HuH-7.5 (cell line): ENCODE measurements at places on chromosomes 11 and 22.

DNA sequence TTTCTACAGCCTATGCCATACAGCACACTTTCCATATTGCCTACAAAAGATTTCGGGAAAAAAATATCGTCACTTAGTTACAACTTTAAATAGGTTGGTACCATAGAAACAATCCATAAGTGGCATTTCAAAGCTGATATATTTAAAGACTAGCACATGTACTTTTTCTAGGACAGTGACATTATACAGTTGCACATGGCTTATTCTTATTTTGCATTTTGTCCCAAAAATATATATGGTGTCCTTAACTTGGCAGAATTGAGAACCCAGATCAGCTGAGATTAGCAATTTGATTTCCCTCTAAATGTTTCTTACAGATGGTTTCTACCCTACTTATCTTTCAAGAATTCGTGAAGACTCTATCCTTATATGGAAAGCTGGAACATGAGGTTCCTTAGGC, 3.7 kb upstream of the TFIP11 start:
- DNase-seq = no peak

DNA sequence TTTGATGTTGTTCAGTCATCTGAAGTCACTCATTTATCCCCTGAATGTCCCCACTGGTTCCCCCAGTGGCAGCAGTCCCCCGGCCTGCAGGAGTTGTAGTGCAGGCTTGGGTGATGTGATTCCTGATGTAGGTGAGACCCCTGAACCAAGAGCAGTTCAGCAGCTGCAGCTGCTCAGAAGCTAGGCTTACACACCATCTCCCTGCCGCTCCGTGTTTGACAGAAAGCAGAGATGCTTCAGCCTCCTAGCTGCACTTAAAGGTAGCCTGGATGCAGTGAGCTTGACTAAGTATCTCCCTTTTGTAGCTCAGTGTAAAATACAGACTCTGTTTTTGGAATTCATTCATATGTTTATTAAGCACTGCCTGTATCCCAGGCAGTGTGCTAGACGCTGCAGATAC, 47.3 kb downstream of the C22orf31 start:
- DNase-seq = no peak

DNA sequence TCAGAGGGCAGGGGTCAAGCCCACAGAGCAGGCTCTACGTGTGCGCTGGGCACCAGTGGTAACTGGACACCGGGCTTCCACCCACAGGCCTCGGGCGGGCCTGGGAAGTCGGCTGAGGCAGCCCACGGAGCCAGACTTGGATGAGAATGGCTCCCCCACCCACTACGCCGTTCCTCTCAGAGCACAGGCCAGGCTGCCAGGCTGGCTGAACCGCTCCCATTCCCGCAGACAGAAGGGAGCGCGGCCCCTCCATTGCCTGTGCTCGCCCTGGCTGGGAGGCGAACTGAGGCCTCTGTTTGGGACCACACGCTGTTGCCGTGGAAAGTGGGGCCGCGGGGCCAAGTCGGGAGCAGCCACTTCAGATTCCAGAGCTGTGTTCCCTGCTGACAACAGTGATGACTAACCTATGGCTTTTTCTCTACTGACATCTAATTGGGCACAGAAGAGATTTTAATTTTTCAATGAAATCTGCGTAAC, 63.9 kb downstream of the MYH9 start:
- DNase-seq = no peak

DNA sequence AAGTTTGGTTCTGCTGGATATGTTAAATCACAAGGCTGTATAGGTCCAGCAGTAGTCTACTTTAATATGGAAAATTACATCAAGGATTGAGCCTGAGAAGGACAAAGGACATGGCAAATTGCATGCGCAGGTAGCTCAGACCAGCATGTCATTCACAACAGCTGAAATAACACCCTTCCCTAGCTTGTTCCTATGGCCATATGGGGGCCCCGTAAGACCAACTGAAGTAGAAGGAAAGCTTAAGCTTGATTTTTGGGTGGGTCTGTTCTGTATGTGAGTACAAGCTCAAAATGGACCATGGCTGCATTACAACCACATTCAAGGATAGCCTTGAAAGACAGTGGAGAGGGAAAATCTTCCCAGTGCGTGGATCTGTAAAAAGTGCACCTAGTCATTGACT, 20.6 kb upstream of the PDE3B start:
- no peak for DNase-seq

GRCh38 chr11:7575841-7576725, 62.3 kb downstream of the PPFIBP2 start:
- no peak for DNase-seq

- DNase-seq = no peak
Measured at GRCh38 chr11:78213526-78214330, 25.0 kb downstream of the USP35 start.

- peak; percentile 12 for DNase-seq
Measured at GRCh38 chr11:128290106-128290840, 297.1 kb downstream of the ETS1 start.

DNA sequence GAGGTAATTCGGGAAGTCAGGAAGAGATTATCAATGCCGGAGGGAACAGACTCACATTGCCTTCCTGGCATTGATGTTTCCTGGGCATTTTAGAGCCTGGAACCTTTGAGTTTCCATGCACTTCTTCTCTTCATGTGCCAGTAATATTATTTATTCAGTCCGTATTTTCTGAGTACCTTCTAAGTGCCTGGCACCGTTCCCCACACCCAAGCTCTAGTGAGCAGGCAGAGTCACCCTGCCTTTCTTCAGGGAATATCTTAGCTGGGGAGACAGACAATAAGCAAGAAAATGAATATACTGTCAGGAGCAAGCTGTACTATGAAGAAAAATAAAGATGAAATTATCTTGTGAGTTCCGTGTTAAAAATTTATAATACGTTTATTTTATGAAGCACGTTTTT, 136.2 kb upstream of the SEZ6L start:
- no peak for DNase-seq

- no peak for DNase-seq
Measured at GRCh38 chr11:131074573-131074972, 158.3 kb upstream of the SNX19 start.

GRCh38 chr11:23284631-23285030, 424.4 kb upstream of the CCDC179 start:
- no peak for DNase-seq

DNA sequence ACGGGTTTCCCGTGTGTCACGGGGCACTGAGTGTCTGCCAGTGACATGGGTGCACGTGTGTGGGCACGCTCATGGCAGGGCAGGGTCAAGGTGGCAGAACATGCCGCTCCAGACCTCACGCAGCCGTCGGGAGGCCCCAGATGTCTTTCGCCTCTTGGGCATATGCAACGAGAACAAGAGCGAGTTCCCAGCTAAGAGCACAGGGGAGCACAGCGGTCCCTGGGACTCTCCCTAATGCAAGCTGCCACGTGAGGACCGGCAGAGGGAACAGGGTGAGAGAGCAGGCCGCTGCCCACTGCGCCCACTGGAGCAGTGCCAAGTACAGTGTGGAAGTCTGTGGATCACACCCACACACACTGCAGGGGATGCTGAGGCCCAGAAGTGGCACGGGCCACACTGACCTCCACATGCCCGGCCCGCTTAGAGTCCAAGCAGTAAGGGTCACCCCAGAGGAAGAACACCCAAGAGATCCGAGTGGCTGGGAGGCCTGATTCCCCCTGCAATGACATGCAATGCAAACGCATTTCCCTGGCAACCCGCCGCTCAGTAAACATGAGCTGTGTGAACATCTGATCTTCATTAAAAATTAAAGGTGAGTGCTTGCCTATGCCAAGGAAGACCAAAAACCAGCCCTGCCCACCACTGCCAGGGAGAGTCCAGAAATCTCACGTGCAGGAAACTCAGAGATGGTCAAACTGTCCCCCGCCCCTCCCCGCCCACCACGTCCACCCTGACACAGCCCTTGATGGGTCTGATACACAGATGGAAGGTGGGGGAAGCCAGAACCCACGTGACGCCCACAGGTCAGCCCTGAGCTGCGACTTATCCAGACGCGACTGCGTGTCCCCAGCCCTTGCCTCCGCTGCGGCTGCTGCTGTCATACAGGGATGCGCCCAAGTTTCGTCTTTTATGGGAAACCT, 11.7 kb downstream of the CERK start:
- DNase-seq = no peak

- DNase-seq = no peak
Measured at GRCh38 chr11:65786008-65786785, 666 bp upstream of the OVOL1 start.

DNA sequence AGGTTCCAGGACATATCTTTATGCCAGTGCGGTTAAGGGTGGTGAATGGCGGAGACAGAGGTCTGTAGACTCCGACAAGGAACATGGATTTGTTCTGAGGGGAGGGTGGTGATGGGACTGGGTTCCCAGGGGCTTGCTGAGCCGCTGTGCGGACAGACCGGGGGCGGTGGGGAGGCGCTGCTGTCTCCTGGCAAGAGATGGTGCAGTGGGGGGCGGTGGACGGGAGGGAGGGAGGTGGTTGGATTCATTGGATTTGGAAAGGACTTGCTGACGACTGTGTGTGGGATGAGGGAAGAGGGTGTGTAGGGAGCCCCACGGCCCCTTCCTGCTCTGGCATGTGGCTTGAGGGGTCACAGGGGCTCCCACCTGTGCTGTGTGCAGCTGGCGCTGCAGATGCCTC, 43.2 kb downstream of the FLRT1 start:
- DNase-seq = no peak

- no peak for DNase-seq
Measured at GRCh38 chr11:97570636-97571035, 1180.8 kb downstream of the JRKL start.

GRCh38 chr22:27531782-27532530, 269.6 kb downstream of the MN1 start:
- no peak for DNase-seq

GRCh38 chr11:105734426-105734825, 124.6 kb downstream of the GRIA4 start:
- no peak for DNase-seq

- no peak for DNase-seq
Measured at GRCh38 chr11:10694486-10695239, 1.1 kb upstream of the IRAG1 start.

- no peak for DNase-seq
Measured at GRCh38 chr11:9076046-9076445, 15.4 kb downstream of the SCUBE2 start.

GRCh38 chr11:69326622-69327219, 32.8 kb downstream of the MYEOV start:
- DNase-seq = no peak

- DNase-seq = no peak
Measured at GRCh38 chr11:63501236-63501635, 4.6 kb upstream of the LGALS12 start.

DNA sequence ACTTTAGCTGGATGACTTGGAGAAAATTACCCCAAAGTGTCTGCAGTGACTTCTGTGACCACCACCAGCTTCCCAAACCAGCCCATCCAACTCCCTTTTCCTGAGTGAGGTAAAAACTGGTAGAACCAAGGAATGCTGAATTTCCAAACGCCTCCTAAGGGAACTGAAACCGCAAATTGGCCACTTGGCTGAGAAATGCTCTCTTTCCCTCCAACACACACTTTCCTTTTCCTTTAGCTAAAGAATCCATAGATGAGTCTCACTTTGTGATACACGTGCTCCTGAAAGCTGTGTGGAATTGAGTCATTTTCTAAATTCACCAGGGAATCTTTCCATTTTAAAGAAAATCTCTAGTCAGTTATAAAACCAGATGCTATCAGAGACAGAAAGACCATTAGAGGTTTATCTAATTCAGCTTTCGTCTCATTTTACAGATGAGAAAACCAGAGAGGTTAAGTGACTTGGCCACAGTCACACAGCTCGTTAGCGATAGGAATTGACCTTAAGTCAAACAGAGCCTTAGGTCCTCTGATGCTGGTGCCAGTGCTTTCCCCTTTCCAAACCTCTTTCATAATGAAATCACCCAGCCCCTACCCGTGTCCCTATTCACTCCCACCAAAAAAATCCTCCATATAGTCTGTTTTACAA, 137.2 kb downstream of the COMMD9 start:
- no peak for DNase-seq

- no peak for DNase-seq
Measured at GRCh38 chr22:30202531-30203006, 44.0 kb downstream of the LIF start.

DNA sequence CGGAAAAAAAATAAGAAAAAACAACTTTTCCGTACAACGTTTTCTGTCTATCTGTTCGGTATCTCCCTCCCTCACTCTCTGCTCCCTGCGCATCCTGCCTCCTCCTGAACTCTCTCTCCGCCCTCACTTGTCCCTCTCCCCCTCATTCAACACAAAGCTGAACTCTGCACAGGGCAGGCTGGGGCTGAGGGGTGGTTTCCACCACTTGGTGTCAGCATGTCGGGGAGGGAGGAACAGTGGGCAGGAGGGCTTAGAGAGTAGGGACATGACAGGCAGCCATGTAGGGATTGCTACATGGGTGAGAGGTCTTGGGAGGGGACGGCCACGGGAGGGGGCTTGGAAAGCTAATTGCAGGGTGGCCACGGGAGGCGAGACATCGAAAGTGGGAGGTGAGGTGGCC, 17.6 kb downstream of the SLC22A12 start:
- DNase-seq = no peak

DNA sequence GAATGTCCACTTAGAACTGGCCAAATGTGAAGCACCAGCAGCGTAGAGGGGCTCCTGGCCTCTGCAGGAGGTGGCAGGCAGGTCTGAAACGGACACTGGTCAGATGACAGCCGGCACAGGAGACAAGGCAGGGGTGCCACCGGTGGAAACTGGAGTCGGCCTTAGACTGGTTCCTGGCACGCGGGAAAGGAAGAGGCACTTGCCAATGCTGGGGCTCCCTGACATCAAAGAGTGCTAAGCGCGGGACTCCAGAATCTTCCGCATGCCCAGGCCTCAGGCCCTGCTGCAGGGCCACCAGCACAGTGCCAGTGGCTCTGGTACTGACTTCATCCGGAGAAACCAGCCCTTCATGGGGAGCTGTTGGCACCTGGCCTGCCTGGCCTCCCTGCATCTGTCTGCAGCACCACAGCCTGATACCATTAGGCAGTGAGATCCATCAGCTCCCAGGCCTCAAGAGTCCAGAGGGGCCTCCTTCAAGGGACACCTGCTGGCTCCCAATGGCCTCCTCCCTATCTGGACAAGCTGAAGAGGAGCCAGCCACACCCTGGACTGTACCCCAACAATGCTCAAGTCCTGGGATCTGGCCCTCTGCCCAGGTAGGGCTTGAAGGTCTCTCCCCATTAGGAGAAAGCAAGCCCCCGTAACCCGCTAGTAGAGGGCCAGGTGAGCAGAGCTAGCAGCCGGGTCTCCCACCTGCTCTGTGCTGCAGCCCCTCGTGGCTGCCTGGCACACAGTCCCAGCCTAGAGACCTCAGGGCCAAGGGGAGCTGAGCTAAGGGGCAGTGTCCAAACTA, 29.7 kb upstream of the GNB1L start:
- no peak for DNase-seq
